GM12892 (cell line): ENCODE measurements at places on chromosomes 3 and 15.

- DNase-seq, result no peak
Observed at GRCh38 chr3:46851364-46852333, 11.6 kb downstream of the MYL3 start.

- no peak for DNase-seq
Observed at GRCh38 chr15:64004587-64004986, 41.7 kb downstream of the DAPK2 start.

- DNase-seq, result no peak
Observed at GRCh38 chr3:14471690-14472089, 68.5 kb downstream of the GRIP2 start.

GRCh38 chr3:45021524-45022297 lies 4.4 kb upstream of the CLEC3B start:
- no peak for DNase-seq

DNA sequence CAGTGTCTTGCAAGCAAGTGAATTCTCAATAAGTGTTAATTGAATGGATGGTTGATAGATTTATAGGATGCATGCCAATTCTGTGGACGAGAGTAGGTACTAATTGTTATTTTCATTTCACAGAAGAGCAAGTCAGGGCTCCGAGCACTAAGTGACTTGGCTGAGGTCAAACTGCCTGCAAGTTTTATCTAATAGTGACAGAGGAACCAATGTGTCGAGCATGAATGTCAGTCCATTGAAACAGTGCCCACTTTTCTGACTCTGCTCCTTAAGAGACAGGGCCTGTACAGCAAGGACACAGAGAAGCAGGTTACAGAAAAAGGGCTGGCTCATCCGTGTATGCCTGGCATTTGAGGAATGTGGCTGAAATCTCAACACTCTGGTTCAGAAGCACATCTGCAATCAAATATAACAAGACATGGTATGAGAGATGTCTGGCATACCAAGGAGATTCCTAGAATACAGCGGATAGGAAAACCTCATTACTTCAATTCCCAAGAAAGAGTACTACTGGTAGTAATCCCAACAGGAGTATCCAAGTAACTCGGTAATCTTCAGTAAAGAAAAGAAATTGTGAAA lies 6.0 kb upstream of the B3GNT5 start:
- no peak for DNase-seq

DNA sequence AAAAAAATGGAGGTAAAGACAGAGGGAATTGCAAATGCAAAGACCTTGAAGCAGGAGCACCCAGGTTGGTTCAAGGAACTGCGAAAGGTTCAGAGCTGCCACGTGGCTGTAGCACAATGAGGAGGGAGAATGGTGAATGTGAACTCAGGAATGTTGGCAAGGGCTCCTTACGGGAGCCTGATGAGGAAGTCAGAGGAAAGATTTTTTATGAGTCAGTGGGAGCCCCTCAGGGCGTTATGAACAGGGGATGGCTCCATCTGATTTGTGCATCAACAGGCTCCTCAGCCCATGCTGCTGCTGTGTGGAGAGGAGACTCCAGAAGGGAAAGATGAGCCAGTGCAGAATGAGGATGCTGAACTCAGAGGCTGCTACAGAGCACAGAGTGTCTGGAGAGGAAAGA lies 194.4 kb downstream of the ARRDC4 start:
- no peak for DNase-seq

DNA sequence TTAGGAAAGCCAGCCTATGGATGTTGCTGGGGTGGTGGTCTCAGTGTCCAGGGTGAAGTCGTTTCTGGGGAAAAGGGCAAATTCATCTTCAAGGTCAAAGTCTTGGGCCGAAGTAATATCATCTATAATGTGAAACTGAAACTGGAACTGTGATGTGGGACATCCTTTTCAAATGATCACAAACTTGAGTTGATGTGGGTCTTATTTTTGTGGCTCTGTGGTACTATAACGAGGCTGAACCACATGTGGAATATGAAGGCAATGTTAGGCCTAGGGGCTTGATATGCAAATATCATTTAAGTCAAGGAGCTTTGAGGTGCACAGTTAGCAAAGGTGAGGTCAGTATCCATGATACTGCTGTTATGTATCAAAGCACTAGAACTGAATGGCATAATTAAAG lies 1.5 kb upstream of the CD200R1L start:
- DNase-seq, result no peak

DNA sequence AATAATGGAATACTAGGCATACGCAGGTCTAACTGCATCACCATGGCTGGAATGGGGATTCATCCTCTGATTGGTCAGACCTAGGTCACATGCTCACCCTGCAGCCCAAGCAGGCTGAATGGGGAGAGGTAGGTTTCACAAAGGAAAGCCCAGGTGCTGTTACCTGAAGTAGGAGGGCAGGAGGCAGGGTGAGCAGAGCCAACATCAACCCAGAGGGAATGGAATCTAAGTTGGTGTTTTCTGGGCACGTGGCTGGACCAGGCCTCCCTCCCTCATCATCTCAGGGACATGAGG lies 6.7 kb upstream of the H1-8 start:
- DNase-seq, result no peak

DNA sequence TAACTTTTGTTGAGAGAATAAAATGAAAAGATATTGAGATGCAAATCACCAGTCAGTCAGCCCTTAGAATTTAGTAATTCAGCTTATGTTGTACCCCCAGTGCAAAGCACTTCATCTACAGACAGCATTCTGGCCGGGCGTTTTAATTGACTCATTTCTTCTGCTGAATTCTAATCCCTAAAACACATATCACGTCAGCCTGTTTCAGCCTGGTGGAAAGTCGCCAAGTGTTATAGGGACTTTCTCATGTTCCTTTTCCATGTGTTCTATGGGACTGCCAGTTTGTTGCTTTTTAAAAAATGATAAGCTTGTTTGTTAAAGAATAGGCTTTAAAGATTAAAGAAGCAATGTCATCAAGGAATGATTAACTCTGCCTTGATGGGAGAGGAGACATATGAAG lies 169.7 kb upstream of the BFSP2 start:
- no peak for DNase-seq

GRCh38 chr3:82143661-82144412 lies 382.4 kb upstream of the GBE1 start:
- no peak for DNase-seq

DNA sequence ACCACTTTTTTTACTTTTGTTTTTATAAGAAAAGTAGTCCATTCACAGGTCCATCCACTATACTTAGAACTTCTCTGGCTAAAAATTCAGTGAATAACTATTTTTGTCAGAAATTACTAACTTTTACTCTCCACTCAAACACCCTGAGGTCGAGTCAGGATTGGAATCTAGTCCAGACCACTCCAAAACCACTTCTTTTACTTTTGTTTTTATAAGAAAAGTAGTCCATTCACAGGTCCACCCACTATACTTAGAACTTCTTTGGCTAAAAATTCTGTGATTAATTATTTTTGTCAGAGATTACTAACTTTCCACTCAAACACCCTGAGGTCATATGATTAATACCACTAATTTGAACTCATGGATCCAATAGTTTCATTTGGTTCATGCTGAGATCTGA lies 239.4 kb downstream of the RORA start:
- DNase-seq, result no peak

DNA sequence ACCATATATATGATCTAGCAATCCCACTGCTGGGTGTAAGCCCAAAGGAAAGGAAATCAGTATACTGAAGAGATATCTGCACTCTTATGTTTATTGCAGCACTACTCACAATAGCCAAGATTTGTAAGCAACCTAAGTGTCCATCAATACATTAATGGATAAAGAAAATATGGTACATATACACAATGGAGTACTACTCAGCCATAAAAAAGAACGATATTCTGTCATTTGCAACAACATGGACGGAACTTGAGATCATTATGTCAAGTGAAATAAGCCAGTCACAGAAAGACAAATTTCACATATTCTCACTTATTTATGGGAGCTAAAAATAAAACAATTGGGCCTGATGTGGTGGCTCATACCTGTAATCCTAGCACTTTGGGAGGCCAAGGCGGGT lies 21.9 kb upstream of the ARNT2 start:
- no peak for DNase-seq

- peak; percentile 38 for DNase-seq
Observed at GRCh38 chr3:16337856-16338540, 73.0 kb downstream of the OXNAD1 start.

DNA sequence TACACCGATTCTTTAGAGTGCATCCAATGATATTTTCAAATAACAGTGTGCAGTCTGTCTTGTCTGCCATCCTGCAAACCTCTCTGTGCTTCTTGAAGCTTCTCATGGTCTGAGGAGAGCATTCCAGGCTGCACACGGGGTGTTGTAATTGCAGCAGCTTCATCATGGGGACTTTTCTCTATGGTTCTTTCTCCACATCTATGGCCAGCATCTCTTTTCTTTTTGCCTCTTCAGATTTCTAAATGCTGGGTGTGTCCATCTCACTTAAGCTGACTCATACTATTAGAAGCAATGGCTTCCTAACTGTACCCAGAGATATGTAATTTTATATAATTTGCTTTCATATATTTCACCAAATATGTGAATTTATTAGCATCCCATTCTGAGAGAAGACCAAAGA lies 63.8 kb upstream of the EPHB3 start:
- no peak for DNase-seq

- DNase-seq, result no peak
Observed at GRCh38 chr3:149592758-149593240, 65.0 kb downstream of the WWTR1 start.

- no peak for DNase-seq
Observed at GRCh38 chr3:464255-464654, 267.7 kb downstream of the CHL1 start.

GRCh38 chr15:27679203-27679602 lies 419.9 kb downstream of the OCA2 start:
- DNase-seq, result no peak

GRCh38 chr15:69979262-69979661 lies 118.5 kb downstream of the TLE3 start:
- DNase-seq, result peak; percentile 52

- no peak for DNase-seq
Observed at GRCh38 chr3:35986161-35986560, 346.8 kb downstream of the ARPP21 start.

DNA sequence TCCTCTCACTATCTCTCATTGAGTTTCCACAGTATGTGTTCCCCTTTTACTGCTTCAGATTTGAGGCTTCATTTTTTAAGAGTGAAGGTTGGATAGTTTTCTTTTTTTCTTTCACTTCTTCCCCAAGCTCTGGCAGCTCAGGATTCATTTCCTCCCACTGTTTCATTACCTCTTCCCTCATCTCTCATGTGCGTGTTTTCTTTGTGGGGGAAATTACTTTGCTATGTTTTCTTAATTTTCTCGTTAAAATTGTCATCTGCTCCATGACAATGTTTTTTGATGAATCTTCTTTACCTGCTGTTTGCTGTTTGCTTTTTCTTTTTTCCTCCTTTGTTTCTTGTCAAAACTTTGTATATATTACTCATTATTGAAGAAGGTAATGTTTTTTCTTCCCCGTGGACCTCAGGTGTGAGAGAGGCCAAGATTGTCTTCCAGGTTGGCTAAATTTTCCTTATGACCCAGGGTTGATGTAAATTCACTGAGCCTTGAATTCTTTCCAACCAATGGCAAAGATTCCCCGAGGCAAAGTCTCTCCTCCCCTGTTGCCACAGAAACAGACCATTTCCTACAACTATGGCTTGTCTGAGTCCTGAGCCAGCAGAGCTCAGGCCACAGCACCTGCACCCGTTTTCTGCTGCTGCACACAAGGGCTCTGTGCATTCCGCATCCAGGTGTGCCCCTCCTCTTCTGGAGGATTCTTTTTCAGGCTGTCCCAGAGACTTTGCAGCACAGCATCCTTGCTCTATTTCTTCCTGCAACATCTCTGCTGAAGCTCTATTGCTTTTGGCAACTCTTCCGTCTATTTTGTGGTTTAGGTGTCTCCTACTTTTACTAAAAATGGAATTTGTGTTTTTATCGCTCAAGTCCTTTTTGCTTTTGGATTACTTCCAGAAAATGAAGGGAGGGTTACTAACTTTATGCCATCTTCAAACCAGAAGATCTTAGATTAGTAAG lies 66.1 kb downstream of the NOX5 start:
- DNase-seq, result no peak
